ENCODE measurements at places on chromosomes 5 and 9.

DNA sequence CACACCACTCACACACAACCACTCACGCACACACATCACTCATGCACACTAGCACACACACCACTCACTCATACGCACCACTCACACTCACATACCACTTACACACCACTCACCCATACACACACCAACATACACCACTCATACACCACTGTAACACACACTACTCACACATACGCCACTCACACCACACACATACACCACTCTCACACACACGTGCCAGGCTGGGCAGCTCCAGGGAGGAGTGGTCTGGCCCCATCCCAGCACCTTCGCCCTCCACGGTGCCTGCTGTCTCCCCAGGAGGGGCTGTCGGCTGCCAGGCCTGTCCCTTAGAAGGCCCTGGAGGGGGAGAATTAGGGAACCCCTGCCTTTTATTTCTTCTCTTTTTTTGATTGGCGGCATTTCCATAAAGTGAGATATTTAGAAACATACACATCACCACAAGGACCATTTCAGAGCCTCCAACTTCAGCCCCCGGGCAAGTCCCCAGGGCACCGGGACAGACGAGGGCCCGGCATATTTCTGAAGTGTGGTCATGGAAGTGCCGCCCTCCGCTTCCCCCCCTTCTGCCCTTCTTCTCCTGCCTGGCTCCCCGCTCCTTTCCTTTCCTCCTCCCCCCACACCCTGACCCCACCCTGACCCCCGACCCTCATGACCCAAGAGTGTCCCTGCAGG, 6.3 kb upstream of the ASB6 start:
- H3K36me3 ChIP-seq, result no peaks in the 10 kb centered on the region
- H3K4me3 ChIP-seq, result no peak overlapping the region
- no peaks in the 10 kb centered on the region for H3K4me1 ChIP-seq
- H3K27me3 ChIP-seq, result peaks cover 23% of the 10 kb centered on the region
- DNase-seq, result no peak
- no peak overlapping the region for H3K27ac ChIP-seq

GRCh38 chr5:24855485-24855884, 210.7 kb upstream of the CDH10 start:
- H3K27me3 ChIP-seq, result no peaks in the 10 kb centered on the region
- H3K27ac ChIP-seq, result no peak overlapping the region
- H3K36me3 ChIP-seq, result no peaks in the 10 kb centered on the region
- H3K4me1 ChIP-seq, result no peaks in the 10 kb centered on the region
- DNase-seq, result no peak

DNA sequence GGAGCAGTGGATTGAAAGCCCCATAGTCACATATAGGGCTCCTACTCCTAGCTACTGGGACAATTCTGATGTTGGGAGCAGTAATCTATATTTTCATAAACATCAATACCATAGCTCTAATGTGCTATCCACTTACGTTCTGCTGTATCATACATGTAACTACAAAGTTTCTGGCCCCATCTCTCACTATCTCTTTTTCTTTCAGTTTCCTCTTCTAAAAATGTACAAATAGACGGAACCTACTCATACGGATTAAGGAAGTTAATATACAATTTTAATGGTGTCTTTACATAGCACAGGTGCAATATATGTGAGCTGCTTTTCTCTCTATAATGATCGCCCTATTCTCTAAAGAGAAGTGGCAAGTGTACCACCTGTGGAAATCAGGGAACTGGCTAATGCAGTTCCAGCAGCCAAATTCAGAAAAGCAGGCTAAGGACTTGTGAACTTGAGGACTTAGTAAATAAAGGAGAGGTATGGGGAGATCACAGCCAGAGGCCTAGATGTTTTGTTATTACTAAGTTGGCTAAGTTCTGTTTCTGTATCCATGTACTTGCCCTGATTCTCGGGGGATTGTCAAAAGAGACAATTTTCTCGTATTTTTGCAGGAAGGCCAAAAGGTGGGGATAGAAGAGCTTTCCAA, 1021.9 kb downstream of the CDH12 start:
- DNase-seq, result no peak
- H3K27me3 ChIP-seq, result no peaks in the 10 kb centered on the region
- H3K4me1 ChIP-seq, result no peaks in the 10 kb centered on the region
- H3K27ac ChIP-seq, result no peak overlapping the region
- H3K4me3 ChIP-seq, result no peak overlapping the region
- no peaks in the 10 kb centered on the region for H3K36me3 ChIP-seq

DNA sequence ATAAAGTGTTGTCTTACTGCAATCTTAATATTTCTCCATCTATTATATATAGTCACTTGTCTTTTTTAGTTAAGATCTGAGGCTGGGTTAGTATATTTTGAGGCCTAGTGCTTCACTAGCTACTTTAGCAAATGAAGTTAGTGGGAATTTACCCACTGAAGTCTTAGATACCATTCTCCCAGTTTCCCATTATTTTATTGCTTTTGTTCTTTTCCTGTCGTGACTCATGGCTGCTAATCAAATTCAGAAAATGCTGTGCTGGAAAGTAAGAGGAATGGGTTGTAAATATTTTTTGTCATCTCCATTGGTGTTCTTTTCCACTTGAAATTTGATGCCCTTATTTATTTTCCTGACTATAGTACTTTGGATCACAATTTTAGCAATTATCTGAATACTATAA, 14.2 kb downstream of the TCERG1 start:
- no peaks in the 10 kb centered on the region for H3K4me1 ChIP-seq
- H3K27ac ChIP-seq, result no peak overlapping the region
- no peak for DNase-seq
- no peaks in the 10 kb centered on the region for H3K27me3 ChIP-seq

DNA sequence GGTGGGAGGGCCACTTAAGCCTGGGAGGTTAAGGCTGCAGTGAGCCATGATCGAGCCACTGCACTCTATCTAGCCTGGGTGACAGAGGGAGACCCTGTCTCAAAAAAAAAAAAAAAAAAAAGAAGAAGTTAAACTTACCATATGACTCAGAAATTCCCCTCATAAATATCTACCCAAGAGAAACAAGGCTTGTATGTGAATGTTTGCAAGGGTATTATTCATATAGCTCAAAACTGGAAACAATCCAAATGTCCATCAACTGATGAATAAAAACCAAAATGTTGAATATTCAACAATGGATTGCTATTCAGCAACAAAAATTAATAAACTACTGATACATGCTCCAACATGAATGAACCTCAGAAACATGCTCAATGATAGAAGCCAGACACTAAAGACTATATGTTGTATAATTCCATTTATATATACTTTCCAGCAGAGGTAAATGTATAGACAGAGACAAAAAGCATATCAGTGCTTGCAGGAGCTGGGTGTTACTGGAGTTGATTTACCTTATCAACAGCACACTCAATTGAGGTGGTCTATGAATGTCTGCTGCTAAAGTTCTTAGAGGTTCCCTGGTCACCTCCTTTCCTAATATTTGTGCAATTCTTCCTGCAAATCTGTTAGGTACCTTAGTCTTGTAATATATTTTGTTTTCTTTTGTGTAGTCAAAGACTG, 5.3 kb upstream of the SREK1 start:
- H3K4me1 ChIP-seq, result no peaks in the 10 kb centered on the region
- no peak for DNase-seq
- no peak overlapping the region for H3K27ac ChIP-seq
- no peak overlapping the region for H3K4me3 ChIP-seq
- no peaks in the 10 kb centered on the region for H3K36me3 ChIP-seq

All from SJCRH30 (cell line).